ENCODE measurements at places on chromosomes 5 and 9.

DNA sequence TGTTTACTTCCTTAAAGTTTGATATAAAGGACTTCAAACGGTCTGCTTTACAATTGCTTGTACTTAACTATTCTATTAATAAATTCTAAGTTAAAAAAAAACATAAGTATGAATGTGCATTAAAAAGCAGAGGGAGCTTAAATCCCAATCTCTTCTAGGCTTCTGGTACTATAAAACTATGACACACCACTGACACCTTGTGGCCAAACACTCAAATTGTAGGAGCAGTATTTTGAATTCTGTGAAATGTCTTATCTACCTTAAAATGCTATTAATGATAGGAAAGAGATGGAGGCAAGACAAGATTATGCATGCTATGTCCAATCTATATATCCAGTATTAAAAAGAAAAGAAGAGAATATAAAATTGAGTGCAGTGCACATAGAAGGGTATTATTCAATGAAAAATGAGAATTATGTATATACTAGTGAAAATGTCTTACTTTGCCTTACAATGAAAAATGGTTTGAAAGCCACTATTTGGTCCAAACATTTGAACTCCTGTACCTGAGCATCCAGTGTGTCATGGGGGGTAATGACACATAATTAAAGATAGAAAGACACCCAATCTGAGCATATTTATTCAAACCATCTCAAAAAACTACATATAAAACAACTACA is 87.6 kb downstream of the ERP44 start:
- DNase-seq = no peak

DNA sequence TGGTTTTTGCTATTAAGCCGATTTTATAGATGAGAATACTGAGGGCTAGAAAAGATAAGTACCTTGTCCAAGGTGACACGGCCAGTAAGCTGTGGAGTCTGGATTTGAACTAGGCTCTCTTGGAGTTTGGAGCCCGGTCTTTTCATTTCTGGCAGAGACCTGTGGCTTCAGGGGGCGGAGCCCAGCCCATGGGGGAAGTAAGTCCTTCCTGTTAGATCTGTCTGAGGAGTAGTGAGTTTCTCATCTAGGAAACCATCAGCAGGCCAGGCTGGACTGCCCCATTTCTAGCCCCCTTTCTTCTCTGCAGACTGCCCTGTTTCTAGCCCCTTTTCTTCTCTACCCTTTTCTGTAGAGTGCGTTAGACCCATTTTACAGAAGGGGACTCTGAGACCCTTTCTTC is 521 bp upstream of the PTGS1 start:
- no peak for DNase-seq

DNA sequence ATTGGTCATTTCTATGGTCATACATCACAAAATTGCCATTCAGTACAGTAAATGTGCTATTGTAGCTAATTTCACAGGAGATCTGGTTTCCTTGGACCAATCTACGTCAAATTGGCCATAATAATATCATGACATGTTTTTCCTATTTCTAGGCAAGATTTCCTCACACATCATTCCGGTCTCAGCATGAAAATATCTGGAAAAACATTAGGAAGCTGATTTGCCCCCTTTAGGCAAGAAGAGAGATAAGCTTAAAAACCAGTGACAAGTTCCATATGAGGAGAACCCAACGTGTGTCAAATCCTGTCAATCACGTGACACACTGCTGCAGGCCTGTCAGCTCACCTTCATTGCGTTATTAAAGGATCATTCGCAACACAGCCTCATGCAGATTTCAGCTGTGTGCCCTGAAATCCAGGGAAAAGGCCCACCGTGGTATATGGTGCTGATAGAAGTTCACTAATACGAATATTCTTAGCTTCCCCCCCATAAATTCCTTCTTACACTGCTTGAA is 153.3 kb downstream of the ST8SIA4 start:
- no peak for DNase-seq

DNA sequence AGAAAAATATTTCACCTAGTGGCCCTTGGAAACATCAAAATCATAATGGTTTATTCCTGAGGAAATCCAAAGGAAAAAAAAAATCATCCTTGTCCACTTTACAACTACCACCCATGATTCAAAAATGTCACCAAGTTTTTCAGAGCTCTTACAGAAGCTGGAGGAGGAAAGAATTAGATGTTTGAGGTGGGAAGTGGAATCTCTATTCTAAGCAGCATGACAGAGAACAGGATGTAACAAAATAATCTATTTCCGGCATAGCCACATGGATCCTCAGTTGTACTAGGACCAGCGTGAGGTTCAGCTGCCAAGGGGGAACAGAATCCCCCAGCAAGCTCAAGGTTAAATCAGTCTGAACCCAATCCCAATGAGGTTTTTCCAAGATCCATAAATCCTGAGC is 40.2 kb downstream of the FBXW11 start:
- DNase-seq = no peak

GRCh38 chr5:179187229-179187678 is 127.1 kb downstream of the ZNF354C start:
- no peak for DNase-seq

GRCh38 chr9:693201-694091 is 148.1 kb upstream of the DMRT1 start:
- peak; percentile 57 for DNase-seq

- no peak for DNase-seq
Observed at GRCh38 chr5:72515211-72515610, 8.0 kb upstream of the ZNF366 start.

DNA sequence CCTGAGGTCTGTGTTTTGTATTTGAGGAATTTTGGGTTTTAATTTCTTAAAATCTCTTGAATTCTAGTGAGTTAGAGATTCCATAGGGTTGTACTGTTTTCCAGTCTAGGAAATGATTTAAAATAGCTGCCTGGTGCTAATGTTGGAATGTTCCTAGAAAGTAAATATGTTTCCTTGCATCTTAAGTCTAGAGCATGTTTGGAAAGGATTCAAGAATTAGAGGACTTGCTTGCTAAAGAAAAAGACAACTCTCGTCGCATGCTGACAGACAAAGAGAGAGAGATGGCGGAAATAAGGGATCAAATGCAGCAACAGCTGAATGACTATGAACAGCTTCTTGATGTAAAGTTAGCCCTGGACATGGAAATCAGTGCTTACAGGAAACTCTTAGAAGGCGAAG is 41.8 kb downstream of the LMNB1 start:
- DNase-seq = no peak

DNA sequence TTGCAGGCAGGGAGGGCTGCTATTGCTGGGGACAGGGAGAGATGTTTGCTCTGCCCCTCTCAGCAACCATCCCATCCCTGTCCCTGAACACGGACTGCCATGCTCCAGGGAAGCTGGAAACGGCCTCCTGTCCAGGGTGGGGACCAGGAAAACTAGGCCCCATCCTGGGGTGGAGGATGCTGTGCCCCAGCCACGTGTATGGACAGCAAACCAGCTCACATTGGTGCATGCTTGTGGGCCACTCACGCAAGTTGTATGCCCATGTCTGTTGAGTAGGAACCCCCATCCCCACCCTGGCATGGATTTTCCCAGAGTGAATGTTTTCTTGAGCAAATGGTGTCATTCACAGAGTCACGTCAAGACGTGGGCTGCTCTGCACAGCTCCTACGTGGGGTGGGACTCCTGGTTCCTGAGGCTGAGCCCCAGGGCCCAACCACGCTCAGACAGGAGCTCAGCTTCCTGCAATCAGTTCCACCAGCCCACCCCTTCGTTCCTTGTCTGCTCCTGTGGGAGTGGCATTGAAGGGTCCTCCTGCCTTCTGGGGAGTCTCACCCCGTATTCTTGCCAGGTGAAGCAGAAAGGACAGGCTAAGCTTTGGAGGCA is 4.6 kb downstream of the UNC5A start:
- DNase-seq = no peak

DNA sequence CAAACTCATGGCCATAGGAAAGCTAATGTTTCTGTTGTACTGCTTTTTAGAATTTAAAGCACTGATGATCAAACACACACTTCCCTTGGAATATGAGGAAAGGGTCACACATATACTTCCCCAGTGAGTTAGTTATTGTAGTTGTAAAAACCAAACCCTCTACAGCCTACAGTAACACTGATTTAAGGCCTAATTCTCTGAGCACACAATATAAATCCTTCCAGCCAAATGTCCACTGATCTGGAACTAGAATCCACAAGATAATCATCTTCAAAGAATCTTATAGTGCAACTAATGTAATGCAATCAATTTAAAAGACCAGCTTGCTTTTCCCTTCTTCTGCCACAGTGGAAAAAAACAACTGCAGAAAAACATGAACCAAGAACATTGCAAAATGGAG is 219.3 kb downstream of the CAAP1 start:
- DNase-seq = no peak

DNA sequence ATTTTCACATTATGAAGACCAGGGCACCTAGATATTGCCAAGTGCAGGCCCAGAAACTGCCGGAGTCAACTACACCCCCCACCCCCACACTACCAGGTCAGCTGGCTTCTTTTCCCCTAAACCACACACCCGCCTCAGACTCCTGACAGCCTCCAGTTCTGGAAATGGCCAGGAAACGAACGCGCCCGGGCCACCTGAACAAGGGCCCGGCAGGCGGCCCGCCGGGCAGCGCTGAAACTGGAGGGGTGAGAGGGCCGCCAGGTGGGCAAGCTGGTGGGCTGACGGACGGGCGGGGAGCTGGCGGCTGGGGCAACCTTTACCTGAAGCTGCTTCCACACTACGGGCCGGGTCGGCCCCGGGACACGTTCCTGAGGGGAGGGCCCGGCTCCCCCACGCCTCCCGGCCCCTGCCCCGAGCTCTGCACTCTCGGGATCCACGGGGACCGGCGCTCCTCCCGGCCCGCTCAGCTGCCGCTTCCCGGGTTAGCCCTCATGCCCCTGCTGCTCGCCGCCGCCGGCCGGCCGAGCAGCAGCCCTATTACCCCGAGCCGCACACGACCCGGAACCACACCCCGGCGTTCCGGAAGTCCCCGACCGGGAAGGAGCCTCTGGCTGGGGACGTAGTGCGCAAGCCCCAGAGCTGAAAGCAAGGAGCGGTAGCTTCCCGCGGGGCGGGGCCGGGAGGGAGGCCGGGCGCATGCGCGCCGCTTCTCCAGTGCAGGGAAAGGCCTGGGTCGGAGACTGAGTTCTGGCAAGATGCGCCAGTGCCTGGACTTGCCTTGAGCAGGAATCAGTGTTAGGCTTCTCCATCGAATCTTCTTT is at the start of gene MAPKAP1:
Gene MAPKAP1 (minus strand): TSS at position 558 of the 821 bp plus-strand sequence. CDS start 34,634 bp downstream, outside the sequence.
- peak; percentile 87 for DNase-seq

DNA sequence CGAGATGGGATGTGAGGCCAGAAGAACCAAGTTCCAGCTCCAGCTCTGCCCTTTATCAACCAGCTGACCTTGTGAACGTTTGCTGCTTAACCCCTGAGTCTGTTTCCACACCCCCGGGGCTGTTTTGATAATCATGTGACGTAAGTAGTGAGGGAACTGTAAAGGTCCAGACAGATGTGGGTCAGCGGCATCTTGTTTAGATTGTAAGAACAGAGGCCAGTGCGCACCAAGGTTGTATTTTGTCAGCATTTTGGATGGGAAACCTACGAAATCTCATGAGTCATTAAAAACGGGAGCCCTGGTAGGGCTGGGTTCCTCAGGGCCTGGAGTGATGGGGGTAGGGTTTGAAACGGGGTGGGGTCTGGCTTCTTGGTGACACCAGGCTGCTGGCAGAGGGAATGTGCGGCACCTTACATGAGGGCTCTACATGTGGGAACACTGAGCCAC is 13.8 kb upstream of the COL15A1 start:
- DNase-seq = peak; percentile 11

Measured in AG04450 (cell line).